ENCODE measurements at places on chromosomes 7 and 10. TPM values are rescaled to one million over a fixed set of nuclear protein-coding genes. Genes with fewer than 3 reads are reported as not detected.

- no peaks in the 10 kb centered on the region for H3K36me3 ChIP-seq
- peak; percentile 71 for DNase-seq
- H3K4me3 ChIP-seq = peak overlapping the region; percentile 85
- peaks cover 51% of the 10 kb centered on the region for H3K4me1 ChIP-seq
These were observed 3.2 kb downstream of the MAFK start for GRCh38 chr7:1533547-1534329.

DNA sequence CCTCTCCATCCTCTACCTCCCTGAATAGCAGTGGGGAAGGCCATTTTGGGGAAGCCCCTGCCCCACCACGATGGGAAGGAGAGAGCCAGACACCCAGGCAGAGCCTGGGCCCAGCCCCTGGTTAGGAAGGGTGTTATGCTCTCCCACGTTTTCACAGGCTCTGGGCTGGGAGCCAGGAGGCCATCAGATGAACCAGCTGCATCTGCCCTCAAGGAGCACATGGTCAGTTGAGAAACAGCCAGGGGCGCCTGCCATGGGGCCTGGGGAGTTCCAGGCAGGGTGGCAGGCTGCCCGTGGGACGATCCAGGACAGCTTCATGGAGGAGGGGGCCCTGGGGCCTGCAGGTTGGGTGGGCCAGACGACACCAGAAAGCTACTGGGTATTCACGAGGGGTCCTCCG lies 47.5 kb downstream of the CAMK2B start:
- no peaks in the 10 kb centered on the region for H3K27me3 ChIP-seq
- H3K36me3 ChIP-seq = no peaks in the 10 kb centered on the region
- DNase-seq = no peak
- H3K27ac ChIP-seq = no peak overlapping the region
- H3K4me1 ChIP-seq = no peaks in the 10 kb centered on the region

DNA sequence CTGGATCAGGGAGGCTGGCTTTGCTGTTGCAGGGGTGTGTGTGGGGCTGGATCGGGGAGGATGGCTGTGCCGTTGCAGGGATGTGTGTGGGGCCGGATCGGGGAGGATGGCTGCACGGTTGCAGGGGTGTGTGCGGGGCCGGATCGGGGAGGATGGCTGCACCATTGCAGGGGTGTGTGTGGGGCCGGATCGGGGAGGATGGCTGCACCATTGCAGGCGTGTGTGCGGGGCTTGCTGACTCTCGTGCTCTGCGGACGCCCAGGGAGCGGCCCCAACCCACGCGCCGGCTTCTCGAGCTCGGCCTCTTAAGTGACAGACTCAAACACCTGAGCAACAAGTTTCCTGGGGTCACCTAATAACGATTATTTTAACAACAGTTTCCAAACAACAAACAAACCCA lies 518.2 kb downstream of the DNAJB6 start:
- DNase-seq = no peak
- no peak overlapping the region for H3K27ac ChIP-seq
- H3K4me1 ChIP-seq = peaks cover 3% of the 10 kb centered on the region

GRCh38 chr7:128307061-128307460 lies 36.6 kb downstream of the RBM28 start:
- H3K36me3 ChIP-seq = peaks cover 38% of the 10 kb centered on the region
- H3K4me1 ChIP-seq = no peaks in the 10 kb centered on the region
- no peak overlapping the region for H3K27ac ChIP-seq
- DNase-seq = no peak
- H3K4me3 ChIP-seq = no peak overlapping the region
- no peaks in the 10 kb centered on the region for H3K27me3 ChIP-seq

GRCh38 chr10:68095153-68095552 lies 14.1 kb upstream of the MYPN start:
- no peak overlapping the region for H3K4me3 ChIP-seq
- no peak for DNase-seq
- no peaks in the 10 kb centered on the region for H3K36me3 ChIP-seq
- H3K27me3 ChIP-seq = no peaks in the 10 kb centered on the region
- H3K27ac ChIP-seq = no peak overlapping the region

GRCh38 chr7:64300641-64301405 lies 12.9 kb upstream of the ZNF736 start:
- no peaks in the 10 kb centered on the region for H3K4me1 ChIP-seq
- H3K36me3 ChIP-seq = no peaks in the 10 kb centered on the region
- no peak for DNase-seq
- H3K27ac ChIP-seq = no peak overlapping the region
- H3K27me3 ChIP-seq = no peaks in the 10 kb centered on the region
- H3K4me3 ChIP-seq = no peak overlapping the region

- no peaks in the 10 kb centered on the region for H3K36me3 ChIP-seq
- no peaks in the 10 kb centered on the region for H3K27me3 ChIP-seq
- H3K27ac ChIP-seq = no peak overlapping the region
- no peak overlapping the region for H3K4me3 ChIP-seq
- DNase-seq = no peak
These were observed 142.5 kb downstream of the WDR37 start for GRCh38 chr10:1198453-1199344.

GRCh38 chr7:127377425-127377824 lies 15.1 kb downstream of the ZNF800 start:
- H3K4me3 ChIP-seq = no peak overlapping the region
- no peaks in the 10 kb centered on the region for H3K27me3 ChIP-seq
- H3K36me3 ChIP-seq = peaks cover 6% of the 10 kb centered on the region
- H3K27ac ChIP-seq = no peak overlapping the region

DNA sequence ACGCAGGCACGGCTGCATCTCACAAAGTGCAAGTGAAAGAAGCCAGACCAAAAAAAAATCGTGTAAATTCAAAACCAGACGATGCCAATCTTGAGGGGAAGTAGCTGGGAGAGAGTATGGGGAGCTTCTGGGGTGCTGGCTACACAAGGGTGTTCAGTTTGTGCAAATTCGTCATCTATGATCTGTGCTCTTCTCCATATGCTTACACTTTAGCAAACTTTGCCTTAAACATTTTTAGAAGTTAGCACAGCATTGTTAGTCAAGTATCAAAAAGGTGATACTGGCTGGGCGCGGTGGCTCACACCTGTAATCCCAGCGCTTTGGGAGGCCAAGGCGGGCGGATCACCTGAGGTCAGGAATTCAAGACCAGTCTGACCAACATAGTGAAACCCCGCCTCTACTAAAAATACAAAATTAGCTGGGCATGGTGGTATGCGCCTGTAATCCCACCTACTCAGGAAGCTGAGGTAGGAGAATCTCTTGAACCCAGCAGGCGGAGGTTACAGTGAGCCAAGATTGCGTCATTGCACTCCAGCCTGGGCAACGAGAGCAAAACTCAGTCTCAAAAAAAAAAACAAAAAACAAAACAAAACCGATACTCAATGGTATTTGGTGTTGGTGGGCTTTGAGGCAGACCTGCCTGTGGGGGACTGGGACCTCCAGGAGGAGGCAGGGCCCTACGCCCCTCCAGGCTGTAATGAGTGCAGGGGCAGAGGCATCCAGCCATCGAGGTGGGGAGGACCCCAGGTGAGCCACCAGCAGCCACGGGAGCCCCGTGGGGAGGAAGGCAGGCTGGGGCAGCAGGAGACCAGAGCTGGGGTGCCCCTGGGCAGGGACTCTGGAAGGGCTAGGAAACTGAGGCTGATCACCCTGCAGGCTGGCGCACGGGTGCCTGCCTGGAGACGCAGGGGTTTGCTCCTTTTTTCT lies 150.0 kb downstream of the PRKAG2 start:
- DNase-seq = no peak
- H3K4me1 ChIP-seq = peaks cover 16% of the 10 kb centered on the region
- H3K4me3 ChIP-seq = no peak overlapping the region
- no peaks in the 10 kb centered on the region for H3K36me3 ChIP-seq
- no peak overlapping the region for H3K27ac ChIP-seq

GRCh38 chr10:60369547-60369930 lies 20.1 kb downstream of the ANK3 start:
- no peaks in the 10 kb centered on the region for H3K27me3 ChIP-seq
- no peak overlapping the region for H3K27ac ChIP-seq
- no peaks in the 10 kb centered on the region for H3K4me1 ChIP-seq
- no peak for DNase-seq
- no peak overlapping the region for H3K4me3 ChIP-seq
- no peaks in the 10 kb centered on the region for H3K36me3 ChIP-seq

The PRDX3 gene
- 77.6 TPM for total RNA-seq

The GRM3 gene
- total RNA-seq = not detected

The TEX36 gene
- total RNA-seq = not detected

The EGR2 gene
- 3.3 TPM for total RNA-seq

The TNPO3 gene
- total RNA-seq = 28.6 TPM
